ENCODE measurements at places on chromosomes 3 and 15.

DNA sequence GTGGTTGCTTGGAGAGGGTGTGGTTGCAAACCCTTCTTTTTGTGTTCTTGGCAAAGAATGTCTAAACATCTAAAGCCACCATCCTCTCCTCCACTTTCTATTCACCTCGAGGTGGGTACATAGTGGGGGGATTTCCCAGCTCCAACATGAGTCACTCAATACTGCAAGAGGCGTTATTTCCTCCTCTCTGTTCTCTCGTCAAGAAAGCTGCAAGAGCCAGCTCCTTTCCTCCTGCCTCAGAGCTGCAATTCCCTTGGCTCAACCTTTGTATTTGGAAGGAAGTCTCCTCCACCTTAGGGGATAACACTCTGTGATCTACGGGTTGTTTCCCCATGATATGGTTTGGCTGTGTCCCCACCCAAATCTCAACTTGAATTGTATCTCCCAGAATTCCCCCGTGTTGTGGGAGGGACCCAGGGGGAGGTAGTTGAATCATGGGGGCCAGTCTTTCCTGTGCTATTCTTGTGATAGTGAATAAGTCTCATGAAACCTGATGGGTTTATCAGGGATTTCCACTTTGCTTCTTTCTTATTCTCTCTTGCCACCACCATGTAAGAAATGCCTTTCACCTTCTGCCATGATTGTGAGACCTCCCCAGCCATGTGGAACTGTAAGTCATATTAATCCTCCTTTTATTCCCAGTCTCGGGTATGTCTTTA lies 138.4 kb downstream of the PLCL2 start:
- peak; percentile 64 for DNase-seq

- DNase-seq = no peak
These were observed 149.5 kb downstream of the GREM1 start for GRCh38 chr15:32867313-32867626.

- no peak for DNase-seq
These were observed 24.7 kb upstream of the TIPARP start for GRCh38 chr3:156649681-156650080.

GRCh38 chr3:156406393-156406792 lies 148.5 kb downstream of the SSR3 start:
- no peak for DNase-seq

DNA sequence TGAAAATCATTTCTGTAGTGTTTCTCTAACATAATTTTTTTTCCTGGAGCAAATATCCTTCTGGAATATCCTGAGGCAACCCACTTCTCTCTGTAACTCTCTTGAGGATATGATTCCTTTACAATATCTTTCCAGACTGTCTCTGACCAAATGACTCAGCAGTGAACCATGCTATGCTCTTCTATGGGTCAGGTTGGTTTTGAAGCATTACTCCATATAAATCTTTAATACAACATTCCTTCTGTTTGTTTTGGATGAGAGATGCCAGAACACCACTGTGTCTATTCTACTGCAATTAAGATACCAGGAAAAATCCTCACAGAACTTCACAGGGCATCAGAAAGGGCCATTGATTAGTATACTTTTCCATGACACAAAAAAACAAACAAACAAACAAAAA lies 626.4 kb upstream of the ZNF385D start:
- DNase-seq = no peak

GRCh38 chr3:113454057-113454456 lies 12.8 kb upstream of the CFAP44 start:
- DNase-seq = no peak

- DNase-seq = no peak
These were observed 27.3 kb downstream of the SERP1 start for GRCh38 chr3:150519026-150519425.

DNA sequence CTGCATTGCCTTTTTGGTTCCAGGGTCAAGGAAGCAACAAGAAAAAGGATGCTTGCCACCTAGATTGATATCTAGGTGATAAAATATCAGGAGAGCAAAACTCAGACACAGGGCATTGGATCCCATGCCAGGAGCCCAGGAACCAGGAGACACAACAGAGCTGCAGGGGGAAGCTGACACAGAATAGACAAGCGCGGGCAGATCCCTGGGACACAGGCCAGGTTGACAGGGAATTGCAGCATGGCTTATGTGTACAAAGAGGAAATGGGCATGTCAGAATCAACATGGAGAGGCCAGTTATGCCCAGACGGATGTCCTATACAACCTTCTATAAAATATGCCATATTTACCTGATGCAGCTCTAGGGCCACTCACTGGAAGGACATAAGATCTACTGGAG lies 84.2 kb downstream of the SEMA6D start:
- no peak for DNase-seq

DNA sequence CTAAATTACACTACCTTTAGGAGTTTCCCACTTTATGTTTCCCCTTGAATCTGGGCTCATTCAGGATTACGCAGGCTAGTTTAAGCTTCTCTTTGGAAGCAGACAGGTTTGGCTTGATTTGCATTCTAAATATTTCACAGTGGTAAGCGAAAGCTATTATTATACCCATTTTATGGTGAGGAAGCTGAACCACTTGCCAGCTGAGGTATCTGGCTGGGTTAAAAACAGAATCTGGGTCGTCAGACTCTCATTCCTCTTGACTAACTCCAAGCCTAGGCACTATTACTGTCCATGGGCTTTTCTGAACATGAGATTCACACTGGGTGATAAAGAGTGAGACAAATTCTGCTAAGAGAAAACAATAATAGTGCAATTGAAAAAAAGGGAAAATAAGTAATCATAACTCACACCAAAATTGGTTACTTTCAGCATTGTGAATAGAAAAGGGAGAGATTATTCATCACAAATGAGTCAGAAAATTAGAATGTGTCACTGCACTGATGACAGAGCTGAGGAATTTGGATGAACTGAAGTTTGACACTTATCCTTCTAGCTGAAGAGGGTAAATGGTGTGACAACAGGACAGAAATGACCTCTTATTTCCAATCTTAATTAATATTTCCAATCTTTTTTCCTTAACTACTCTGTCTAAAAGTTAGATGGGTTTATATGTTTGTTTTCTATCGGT lies 211.3 kb downstream of the TIGIT start:
- DNase-seq = peak; percentile 5

GRCh38 chr15:29571792-29572431 lies 250.4 kb downstream of the TJP1 start:
- no peak for DNase-seq

All from stimulated activated CD4-positive, alpha-beta T cell treated with anti-CD3 and anti-CD28 coated beads, Interleukin-15, amount 100 ng/mL, for 24 hours (primary cell).